ENCODE measurements at places on chromosomes 6 and 20.
A peak's percentile ranks its signal among the peaks of the same experiment; 100 is the strongest.

DNA sequence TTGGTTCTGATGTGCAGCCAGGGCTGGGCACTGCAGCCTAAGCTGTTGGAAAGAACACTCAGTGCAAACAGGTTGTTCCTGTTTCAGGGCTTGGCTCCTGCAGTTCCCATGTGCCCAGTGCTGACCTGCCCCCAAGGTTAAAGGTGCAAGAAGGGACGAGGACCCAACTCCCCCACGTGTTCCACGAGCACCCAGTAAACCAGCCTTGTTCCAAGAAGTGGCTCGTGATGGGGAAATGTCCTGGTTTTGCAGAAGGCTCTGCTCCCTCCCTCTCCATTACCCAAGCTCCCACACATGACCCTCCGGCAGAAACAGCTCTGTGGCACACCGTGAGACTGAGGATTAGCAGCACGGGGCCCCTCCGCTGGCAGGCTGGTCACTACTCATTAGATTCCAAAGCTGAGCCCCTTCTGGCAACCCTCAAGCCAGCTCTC lies 9.4 kb downstream of the ACSS1 start:
- DNase-seq, result no peak

DNA sequence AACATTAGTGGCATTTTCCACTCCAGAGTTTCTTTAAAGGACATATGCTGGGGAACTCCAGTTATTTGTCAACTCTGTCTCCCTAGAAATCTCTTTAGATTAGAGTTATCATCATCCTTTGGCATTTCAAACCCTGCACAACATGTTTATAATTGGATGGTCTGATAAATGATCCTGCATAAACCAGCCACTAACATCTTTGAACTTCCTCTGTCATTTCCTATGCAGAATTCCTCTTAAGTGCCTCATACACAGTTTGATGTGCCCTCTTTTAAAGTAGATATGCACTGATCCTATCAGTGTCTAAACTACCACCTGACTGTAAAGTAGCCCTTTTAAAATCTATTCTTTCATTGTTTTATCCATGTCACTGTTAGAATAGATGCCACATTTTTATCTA lies 306.3 kb upstream of the IRAK1BP1 start:
- no peak for DNase-seq

DNA sequence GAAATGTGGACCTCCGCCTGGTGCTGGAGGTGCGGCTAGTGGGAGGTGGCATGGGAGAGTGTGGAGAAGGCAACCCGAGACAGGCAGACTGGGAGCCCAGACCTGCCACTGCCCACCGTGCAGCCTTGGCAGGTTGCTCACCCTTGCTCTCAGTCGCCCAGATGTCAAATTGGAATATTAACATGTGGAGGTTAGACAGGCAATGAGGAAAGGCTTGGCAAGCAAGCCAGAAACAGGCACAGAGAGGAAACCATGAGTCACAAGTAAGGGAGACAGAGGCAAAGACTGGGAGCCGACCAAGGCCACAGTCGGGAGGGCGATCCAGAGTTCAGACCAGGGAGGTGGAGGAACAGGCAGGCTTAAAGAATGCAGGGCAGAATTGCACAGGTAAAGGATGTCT lies 178.2 kb downstream of the FOXC1 start:
- DNase-seq, result no peak

DNA sequence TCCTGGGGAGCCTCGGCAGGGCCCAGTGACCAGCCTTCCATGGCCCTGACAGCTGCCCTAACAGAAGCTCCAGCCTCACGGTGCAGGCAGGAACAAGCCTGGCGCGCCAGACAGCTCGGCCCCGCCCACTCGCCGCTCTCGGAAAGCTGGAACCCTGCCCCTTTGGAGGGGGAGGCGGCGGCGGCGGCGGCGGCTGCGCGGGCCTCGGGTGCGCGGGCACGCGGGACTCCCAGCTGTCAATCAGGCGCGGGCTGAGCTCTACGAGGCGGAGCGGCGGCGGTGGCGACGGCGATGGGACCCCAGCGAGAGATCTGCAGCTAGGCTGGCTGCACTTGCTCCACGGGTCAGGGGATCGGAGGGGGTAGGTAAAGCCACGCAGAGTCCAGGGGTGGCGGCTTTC lies at the start of gene NRSN1:
Gene NRSN1, plus strand, starts transcription at position 236 of the 400 bp plus-strand sequence. CDS start 8,113 bp downstream, outside the sequence.
- DNase-seq, result peak; percentile 75

DNA sequence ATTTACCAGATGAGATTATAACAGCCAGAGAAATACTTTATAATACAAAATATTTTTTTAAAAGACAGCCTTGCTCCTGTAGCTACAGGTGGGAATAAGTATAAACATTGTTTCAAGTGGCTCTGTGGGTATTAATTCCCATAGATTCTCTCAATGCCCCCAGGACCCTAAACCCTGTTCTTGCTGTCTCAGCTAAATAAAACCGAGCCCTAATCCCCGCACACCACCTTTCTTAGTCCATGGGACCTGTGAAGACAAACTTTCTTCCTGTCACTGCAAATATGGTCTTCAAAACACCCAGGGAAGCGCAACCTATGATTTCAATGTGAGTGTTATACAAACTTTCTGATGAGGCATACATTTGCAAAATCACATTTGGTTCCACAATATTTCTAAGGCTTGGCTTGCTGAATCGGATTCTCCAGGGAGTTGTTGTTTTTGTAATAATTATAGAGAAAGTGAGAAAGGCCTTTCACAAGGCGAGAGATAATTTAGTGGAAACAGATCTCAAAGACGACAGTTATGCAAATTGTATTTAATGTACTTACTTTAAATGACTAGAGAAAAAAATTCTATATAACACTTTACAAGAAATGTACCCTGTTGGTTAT lies 11.1 kb downstream of the SMLR1 start:
- DNase-seq, result no peak

All from ELF-1 (cell line).